ENCODE measurements at places on chromosomes 3 and 15. TPM values are rescaled to one million over a fixed set of nuclear protein-coding genes. Genes with fewer than 3 reads are reported as not detected.

- no peak for DNase-seq
Observed at GRCh38 chr15:100468285-100468684, 60.5 kb downstream of the CERS3 start.

GRCh38 chr3:147424581-147425387 is 15.6 kb downstream of the ZIC1 start:
- no peak for DNase-seq

GOLGA8H gene
- total RNA-seq: 2.3 TPM

GRCh38 chr15:99427210-99427609 is 138.6 kb upstream of the MEF2A start:
- no peak for DNase-seq

ZNF710 gene
- total RNA-seq: 4.5 TPM

CNTN4 gene
- total RNA-seq: 1.6 TPM

EOMES gene
- 0.35 TPM for total RNA-seq

DNA sequence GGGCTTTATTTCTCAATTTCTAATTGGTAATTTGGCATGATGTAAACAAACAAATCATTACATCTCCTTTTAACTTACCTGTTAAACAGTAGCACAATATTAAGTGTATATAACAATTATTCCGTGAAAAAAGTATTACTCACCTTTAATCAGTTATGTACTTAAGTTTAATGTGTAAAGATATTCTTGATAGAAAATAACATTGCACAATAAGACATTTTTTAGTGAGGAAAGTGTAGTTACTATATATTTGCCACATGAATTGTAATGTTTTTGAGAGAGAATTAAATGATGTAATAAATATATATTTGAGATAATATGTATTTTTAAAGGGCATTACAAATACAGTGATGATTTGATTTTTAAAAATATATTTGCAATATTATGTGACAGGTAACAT is 10.9 kb upstream of the CCNB2 start:
- no peak for DNase-seq

DNA sequence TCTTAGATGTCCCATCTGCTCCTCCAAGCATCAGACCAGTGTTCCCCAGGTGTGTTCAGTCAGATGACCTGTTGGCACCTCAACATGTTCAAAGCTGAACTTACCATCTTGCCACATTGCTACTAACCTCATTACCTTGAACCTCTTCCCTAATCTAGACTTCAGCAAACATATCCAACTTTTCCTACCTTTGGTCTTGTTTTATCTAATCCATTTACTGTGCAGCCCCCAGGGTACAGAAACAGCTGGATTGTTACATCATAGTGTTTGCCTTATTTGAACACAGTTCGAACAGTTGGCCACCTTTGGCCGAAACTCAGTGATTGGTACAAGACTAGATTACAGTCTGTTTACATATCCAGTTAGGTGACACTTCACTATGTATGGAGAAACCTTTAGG is 36.1 kb upstream of the MCF2L2 start:
- no peak for DNase-seq

- DNase-seq: no peak
Observed at GRCh38 chr15:79140846-79141570, 50.4 kb upstream of the RASGRF1 start.

DNA sequence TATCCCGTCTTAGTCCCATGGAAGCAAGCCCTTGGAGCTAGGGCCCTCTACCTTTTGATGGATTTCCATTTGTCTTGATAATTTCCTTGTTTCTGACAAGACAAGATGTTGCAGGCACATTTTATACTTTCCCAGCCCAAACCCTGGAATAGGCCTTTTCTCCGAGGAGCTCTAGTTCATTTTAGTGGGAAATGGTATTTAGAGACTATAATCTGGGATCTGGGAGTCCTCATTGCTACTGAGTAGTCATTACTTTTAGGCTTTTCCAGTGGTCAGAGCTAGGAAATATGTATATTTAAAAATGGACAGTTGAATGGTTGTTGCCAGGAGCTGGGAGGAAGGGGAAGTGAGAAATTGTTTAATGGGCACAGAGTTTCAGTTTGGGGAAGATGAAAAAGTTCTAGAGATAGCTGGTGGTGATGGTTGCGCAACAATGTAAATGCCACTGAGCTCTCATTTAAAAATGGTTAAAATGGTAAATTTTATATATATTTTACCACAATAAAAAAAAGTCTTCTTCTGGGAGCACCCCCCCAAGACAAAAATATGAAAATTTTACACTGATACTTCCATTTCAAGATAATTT is 31.6 kb downstream of the MLH1 start:
- no peak for DNase-seq

POLQ gene
- total RNA-seq: 4.0 TPM

GRCh38 chr3:50154476-50154839 is 666 bp upstream of the SEMA3F start:
- DNase-seq: no peak

GRCh38 chr15:67403428-67404154 is 117.3 kb upstream of the C15orf61 start:
- no peak for DNase-seq

GRCh38 chr3:141699897-141700296 is 38.2 kb upstream of the RNF7 start:
- no peak for DNase-seq

LOXL1 gene
- 10.4 TPM for total RNA-seq

GASK1A gene
- not detected for total RNA-seq

SLC12A8 gene
- 9.3 TPM for total RNA-seq
